PC-9 (cell line): ENCODE measurements at places on chromosomes 1 and 21. TPM values are rescaled to one million over a fixed set of nuclear protein-coding genes. Genes with fewer than 3 reads are reported as not detected.

DNA sequence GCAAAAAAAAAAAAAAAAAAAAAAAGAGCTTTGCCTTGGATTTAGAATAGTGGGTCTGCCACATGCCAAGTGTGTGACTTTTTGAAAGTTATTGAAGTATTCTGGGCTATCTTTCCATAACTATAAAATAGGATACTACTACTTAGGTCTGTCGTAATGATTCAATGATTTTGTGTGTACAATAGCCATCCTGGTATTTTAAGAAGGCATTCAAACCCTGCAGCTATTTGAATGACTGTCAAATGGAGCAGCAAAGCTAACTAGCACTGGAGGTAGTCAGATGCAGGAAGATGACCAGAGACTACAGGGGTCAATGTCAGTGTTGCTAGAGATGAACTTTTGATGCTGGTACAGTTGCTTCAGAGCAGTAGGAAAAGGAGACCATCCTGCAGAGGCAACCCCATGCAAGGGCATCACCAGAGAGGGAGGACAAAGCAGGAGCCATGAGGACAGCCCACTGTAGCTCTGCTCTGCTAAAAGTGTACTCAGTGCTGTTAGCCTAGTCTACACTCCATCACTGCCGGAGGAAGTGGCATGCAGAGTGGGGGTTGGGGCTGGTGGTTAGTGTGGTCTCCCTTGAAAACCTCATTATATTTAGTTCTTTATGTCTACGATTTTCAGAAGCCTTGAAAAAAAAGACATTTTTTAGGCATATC lies 29.0 kb downstream of the DUSP10 start:
- no peak for DNase-seq

DNA sequence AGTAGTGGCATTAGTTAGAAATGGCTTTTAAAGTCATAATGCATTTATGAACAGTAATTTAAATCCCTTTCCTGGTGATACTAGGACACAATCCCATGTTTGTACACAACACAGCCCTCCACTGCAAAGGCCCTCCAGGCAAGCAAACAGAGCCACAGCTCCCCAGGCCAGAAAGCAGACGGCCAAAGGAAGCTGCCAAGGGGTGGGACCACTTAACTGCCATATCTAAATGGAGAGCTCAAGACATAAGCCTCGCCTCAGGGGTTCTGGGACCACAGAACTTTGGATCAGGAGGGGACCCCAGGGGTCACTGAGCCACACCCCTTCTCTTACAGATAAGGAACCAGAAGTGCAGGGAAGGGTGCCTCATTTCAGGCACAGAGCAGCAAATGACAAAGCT lies 189.7 kb downstream of the KCNH1 start:
- DNase-seq = no peak

GRCh38 chr1:233606813-233607212 lies 7.1 kb upstream of the KCNK1 start:
- no peak for DNase-seq

- DNase-seq = no peak
Measured at GRCh38 chr1:197017558-197018146, 40.3 kb downstream of the CFHR5 start.

DNA sequence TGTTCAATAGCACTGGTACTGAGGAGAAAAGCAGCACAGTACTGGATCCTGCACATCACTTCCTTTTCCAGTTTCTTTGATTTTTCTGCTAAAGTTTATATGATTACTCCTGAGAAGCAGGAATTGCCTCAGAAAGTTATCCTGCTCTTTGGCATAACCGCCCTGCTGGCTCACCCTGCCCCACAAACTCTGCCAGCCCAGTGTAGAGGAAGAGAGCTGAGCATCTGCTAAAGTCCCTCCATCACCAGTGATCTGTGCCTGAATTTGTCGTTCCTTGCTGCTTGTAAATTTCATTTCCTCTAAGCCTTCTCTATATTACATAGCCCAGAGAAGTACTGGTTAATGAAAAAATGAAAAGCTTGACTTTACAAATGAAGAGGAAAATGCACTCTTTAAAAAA lies 87.0 kb upstream of the C1orf21 start:
- DNase-seq = no peak

- no peak for DNase-seq
Measured at GRCh38 chr21:39863111-39863510, 4.1 kb upstream of the PCP4 start.

The WNT9A gene
- 42.2 and 42.4 TPM in 2 replicates for total RNA-seq

The MDM4 gene
- 69.2 and 82.6 TPM in 2 replicates for total RNA-seq
